NCI-H2171 treated with DMSO at 0.1 percent for 48 hours (cell line): ENCODE measurements at places on chromosomes 1 and 21.
A peak's percentile ranks its signal among the peaks of the same experiment; 100 is the strongest.

GRCh38 chr1:229953736-229954326, 113.2 kb upstream of the GALNT2 start:
- DNase-seq = no peak

DNA sequence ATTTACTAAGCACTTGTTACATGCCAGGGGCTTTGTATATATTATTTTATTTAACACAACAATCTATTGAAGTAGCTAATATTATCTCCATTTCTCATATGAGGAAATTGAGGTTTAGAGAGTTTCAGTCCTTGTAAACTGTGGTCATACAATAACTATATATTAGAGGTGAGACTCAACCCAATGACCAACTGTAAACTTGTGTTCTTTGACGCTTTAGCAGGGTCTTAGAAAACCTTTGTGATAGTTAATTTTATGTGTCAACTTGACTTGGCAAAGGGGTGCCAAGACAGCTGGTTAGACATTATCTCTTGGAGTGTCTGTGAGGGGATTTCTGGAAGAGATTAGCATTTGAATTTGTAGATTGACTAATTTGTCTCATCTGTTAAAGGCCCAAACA, 252.4 kb upstream of the B3GALT2 start:
- no peak for DNase-seq

DNA sequence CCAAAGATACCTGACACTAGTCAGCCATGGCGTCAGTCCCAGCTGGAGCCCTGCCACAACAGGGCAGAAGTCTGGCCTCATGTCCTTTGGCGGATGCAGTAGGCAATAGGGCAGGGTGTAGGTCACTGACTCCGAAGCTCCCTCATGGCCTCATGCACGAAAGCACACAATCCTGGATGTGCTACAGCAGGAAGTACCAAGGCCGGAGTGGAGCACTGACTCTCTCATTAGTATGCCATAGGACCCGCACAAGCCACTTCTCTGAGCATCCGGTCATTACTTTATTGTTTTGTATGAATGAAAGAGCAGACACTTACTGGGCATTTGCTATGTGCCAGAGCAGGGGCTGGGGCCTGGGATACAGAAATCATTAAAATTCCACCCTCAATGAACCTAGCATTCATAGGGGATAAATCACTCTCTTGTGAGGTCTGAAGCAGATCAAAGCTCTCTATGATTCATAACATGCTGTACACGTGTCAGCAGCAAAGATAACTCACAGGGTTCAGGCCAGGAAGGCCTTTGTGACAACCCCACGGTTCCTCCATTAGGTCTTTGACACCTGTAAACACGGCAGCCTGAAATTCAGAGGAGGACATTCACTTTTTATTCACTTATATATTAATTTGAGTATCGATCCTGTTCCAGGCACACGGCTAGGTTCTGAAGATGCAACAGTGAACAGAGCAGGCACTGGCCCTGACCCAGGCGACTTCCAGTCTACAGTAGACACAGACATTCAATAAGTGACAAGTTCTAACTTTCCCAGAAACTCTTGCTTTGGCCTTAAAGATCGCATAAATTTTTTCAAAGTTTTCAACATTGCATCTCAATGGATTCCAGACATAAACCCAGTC, 357.9 kb upstream of the USP24 start:
- DNase-seq = peak; percentile 18

DNA sequence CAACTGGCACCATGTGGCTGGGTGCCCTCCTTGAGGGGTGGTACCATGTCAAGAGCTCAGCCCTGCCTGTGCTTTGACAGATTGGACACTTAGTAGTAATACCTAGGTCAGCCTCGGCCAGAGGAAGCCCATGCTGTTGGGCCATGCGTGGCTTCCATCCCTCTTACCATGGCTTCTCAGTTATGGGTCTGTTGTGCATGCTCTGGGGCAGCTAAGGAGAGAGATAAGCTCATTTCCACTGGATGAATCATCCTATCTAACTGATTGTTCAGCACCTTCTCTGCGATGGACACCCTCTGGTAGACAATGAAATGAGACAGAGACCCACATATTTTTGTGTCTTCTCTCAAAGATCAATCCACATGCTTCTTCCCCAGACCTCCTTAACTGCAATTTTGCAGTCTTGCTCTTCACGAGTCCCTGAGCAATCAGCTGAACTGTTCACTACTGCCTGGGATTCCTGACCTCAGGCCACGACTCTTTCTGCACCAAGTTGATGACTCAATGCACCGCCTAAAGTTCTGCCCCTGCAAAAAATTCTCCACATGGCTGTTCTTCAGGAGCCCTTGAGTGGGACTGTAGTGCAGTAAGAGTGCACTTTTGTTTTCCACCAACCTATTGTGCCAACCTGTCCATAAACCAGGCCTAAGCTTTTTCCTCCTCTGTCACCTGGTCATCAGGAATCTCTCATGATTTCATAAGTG, 6.9 kb upstream of the TRIM62 start:
- DNase-seq = no peak

GRCh38 chr1:1891349-1892078, 627 bp upstream of the GNB1 start:
- peak; percentile 66 for DNase-seq

DNA sequence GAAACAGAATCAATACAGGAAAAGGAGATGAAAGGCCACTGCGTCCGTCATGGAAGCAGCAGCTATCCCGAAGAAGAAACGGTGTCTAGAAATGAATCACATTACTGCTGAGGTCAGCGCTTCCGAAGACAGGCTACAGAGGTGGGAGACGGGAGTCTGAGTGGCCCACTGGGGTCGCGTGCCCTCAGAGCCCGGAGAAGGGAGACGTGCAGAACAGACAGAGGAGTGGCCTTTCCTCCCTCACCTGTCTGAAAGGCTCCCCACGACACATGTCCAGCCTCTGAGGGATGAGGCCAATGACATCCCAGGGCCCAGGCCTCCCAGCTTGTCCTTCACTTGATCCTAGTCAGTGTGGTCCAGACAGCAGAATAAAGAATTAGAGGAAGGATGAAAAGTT, 35.9 kb downstream of the VPS26C start:
- DNase-seq = no peak

GRCh38 chr1:180270530-180271271, 40.6 kb downstream of the LHX4 start:
- no peak for DNase-seq

- DNase-seq = no peak
Observed at GRCh38 chr1:111101854-111102642, 37.8 kb downstream of the DRAM2 start.

- no peak for DNase-seq
Observed at GRCh38 chr1:26858891-26859640, 3.9 kb upstream of the SFN start.

DNA sequence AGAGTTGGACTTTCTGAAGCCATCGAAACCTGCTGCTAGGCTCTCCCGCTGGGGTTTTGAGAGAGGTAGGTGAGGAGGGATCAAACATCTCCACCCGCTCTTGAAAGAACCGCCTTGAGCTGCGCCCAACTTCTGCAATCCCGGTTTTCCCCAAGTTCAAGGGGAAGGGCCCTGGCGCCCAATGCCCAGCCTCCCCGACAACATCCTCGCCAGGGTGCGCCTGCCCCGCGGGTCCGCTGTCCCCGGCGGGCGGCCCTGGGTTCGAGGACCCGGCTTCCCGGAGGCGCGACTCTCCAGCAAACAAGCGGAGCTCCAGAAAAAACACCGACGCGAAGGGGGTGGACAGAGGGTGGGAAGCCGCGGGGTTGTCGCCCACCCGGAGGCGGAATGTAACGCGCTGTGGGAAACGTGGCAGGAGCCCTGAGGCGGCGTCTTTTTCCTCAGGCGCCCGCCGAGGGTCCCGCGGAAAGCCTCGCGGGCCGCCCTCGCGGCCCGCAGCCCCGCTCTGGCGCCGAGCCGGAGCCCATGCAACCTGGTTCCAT, 607 bp downstream of the BTG3 start:
- DNase-seq = peak; percentile 35

DNA sequence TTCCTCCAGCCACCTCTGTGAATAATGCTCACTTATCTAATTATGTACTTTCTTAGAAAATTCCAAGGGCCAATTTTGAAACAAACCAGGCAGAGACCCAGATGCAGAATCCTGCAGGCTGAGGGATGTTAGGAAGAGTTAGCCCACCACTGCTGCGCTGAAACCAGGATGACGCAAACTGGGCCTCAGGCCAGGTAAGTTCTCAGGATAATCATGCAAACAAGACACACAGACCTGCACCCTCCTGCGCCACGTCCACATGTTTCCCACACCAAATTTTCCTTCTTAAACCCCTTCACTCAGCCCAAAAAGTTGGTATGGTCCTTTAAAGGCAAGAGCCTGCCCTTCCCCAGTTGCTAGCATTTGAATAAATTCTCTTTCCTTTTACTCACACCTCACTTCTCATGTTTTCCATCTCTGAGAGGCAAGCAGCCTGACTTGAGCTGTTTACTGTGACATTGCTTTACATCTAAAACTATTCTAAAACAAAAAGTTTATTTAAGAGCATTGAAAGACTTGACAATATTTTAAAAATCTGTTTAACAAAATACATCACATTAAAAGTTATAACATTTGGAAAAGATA, 887.1 kb downstream of the LRRIQ3 start:
- no peak for DNase-seq

- no peak for DNase-seq
Observed at GRCh38 chr1:3261969-3262579, 192.4 kb upstream of the ARHGEF16 start.
